Fibroblast of lung (primary cell): ENCODE measurements at places on chromosomes 3 and 15.

GRCh38 chr15:90596943-90597342, 67.2 kb downstream of the CRTC3 start:
- no peak for DNase-seq

GRCh38 chr3:70000563-70001081, 1.1 kb downstream of the SAMMSON start:
- peak; percentile 83 for DNase-seq

DNA sequence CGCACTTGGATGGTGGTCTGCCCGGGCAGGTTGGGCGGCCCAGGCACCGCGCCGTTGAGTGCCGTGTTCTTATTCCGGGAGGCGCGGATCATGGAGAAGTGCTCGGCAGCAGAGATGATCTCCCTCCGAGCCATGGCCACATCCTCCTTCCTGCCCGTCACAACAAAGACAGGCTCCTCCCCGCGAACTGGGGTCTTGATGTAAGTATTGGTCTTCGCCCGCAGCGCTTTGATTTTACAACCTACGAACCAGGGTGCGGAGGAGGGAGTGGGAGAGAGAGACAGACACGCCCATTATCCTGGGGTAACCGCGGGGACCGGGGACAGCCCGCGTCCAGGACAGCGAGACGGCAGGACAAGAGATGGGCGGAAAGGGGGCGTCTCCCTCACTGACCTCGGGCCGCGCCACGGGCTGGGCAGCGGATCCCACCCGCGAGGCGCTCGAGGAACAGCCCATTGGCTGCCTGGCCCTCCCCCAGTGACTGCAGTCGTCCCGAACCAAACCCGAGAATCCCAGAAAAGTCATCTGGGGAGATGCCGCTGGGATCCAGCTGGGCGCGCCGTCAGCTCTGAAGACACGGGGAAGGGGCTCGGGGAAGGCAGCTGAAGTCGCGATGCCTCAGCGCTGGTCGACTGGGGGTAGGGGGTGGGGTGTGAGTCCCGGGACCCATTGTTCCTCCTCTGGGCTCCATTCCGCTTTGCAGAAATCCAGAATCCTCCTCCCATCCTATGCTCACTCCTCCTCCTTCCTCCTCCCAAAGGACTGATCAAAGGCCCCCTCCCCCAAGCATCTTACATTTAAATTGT, 1.2 kb downstream of the MEX3B start:
- DNase-seq = peak; percentile 77

- no peak for DNase-seq
These were observed 165.6 kb downstream of the ATP8B4 start for GRCh38 chr15:49953421-49953820.

- DNase-seq = peak; percentile 92
These were observed 120.0 kb downstream of the ATG7 start for GRCh38 chr3:11392014-11392859.

GRCh38 chr3:166860217-166860616, 519.9 kb downstream of the ZBBX start:
- no peak for DNase-seq

DNA sequence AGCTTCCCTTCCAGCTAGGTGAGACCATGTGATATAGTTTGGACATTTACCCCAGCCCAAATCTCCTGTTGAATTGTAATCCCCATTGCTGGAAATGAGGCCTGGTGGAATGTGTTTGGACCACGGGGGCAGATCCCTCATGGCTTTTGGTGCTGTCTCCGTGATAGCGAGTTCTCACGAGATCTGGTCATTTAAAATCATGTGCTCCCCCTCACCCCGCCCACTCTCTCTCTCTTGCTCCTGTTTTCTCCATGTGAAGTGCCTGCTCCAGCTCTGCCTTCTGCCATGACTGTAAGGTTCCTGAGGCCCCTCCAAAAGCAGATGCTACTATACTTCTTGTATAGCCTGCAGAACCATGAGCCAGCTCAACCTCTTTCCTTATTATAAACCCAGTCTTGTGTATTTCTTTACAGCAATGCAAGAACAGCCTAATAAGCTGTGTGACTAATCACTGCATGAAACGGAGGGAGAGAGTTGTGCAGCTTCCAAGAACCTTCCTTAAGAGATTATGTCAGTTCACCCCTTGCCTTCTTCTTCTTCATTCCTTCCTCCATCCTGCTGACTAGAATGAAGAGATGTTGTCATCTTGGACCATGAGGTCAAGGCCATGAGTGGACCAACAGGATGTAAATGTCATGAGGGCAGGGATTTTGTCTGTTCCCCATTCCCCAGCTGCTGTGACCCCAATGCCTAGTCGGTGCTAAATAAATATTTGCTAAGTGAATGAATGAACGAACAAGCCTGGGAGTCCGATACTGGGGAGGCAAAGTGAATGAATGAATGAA, 91.0 kb downstream of the CPN2 start:
- peak; percentile 77 for DNase-seq

DNA sequence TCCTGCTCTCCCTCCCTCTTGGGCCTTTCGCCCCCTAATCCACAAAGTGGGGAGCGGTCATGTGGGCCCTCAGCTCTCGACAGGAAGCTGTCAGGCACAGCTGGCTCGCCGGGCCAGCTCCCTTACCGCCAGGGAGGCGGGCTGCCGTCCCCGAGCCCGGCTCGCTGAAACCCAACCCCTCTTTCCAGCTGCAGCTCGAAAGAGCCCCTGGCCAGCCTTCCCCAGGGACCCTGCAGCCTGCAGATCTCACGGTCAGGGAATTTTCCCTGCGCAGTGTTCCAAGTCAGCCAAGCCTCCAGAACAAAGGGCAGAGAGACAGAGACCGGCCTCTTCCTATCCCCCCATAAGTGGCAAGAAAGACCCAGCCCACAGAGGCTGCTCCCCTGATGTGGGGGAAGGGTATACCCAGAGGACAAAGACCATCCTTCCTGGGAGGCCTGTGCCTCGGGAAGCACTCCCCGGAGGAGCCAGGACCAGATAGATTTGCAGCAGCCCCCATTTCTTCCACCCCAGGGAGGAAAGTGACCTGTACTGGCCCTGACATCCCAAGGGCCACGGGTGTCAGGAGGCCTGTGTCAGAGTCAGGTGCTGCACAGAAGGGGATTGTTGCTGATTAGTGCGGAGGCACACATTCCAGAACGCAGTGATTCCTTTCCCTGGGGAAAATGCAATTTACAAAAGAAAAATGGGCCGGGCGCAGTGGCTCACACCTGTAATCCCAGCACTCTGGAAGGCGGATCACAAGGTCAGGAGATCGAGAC, 32.6 kb downstream of the MAGEF1 start:
- DNase-seq = no peak

DNA sequence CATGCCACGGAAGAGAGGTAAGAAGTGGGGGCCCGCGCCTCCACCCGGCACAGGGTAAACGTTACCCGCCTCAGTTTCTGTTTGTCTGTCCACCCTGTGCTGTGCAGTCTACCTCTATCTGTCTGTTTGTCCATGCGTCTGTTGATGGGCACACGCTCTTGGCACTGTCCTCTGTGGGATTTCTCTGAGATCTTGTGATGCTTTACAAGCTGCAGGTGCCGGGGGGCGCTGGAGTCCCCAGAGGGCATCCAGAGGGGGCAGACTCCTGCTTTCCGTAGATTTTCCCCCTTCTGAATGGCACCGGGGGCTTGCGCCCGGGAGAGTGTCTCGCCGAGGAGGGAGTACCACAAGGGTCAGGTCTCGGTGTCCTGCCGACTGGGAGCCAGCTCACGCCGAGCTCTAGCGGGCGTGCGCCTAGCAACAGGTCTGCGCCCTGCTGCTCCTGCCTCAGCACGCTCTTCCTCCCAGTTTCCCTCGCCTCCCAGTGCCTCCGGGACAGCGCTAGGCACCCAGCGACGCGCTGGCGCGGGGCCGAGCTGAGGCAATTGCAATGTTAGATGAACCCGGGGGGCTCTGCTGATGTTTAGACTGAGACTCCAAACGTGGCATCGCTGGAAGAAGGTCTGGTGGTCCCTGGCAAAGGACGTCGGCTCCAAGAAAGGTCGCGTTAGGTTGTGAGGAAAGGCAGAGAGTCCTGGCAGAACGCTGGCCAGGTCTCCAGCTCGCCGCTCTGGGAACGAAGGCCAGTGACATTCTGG, 667 bp downstream of the CEMIP start:
- DNase-seq = peak; percentile 45

DNA sequence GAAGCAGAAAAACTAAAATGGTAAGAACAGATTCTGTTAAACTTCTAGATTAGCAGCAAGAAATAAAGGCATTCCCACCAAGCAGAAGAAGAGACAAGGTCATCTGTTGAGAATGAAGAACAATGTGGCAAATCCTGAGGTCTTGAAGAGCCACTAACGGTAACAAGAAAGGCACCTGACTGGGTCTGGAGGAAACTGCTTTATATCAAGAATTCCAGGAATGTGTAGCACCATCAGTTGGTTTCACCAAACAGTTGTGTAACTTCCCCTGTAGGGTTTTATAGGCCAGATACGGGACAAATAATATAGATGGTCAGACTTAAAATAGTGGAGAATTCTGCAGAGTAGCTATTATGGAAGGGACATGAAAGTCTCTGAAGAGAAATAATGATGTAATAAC, 57.3 kb downstream of the ACAP2 start:
- DNase-seq = peak; percentile 62

- peak; percentile 13 for DNase-seq
These were observed 17.0 kb downstream of the TM4SF18 start for GRCh38 chr3:149316437-149316836.

DNA sequence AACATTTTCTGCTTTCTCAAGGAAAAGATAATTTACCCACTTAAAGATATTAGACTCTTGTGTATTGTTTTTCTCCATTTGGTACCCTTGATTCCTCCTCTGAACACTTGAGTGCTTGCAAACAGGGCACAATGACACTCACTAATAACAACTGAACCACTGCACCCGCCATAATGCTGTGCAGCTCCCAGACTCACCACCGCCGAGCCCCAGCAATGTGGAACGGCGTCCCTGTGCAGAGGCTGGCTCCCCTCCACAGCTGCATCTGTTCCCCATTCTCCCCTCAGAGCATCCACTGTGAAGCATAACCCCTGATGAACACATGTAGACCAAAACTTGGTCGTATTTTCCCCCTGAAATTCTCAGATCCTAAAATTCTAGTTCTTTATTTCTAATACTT, 276.2 kb upstream of the PLSCR5 start:
- DNase-seq = no peak

DNA sequence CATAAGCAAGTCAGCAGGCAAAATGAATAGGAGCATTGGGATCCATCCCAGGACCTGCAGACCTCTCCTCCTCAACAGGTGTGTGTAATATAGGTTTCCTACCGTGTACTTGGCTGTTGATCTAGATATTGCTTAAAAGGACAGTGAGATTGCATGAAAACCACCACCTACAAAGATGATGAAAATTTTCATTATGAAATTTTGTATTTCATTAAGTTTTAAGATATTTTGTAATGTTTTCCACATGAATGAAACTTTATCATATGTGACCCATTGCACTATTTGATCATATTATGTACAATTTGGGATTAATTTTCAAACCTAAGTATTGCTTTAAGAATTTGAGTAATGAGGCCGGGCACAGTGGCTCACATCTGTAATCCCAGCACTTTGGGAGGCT, 94.3 kb upstream of the TRPM1 start:
- DNase-seq = no peak

DNA sequence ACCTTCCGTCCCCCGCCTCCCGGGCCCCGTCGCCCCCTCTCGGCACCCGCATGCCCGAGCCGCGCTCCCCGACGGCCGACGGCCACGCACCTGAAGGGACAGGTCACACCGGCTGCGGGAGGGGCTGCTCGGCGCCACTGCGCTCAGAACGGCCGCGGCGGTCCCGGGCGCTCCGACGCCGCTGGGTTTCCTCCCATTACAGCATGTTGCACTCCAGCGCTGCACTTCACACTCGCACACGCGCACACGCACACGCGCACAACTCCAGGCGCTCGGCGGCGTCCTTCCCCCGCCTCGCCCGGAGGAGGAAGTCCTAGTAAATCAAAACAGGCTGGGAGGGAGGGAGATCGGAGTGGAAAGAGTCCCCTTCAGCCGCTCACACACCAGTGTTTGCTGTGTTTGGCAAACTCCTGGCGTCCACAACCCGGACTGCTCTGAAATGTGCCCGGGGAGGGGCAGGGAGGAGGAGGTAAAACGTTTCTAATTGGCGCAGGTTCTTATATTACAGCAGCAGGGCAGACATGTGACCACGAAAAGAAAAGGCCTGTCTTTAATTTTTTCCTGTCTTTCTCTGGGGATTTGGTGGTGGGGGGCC, 76.7 kb upstream of the VGLL4 start:
- peak; percentile 77 for DNase-seq

GRCh38 chr3:146142757-146143156, 18.2 kb downstream of the PLOD2 start:
- DNase-seq = peak; percentile 81
